ENCODE measurements at places on chromosomes 1 and 21.
A peak's percentile ranks its signal among the peaks of the same experiment; 100 is the strongest.

GRCh38 chr1:106921186-106921585 is 135.3 kb upstream of the PRMT6 start:
- H3K36me3 ChIP-seq: no peaks in the 10 kb centered on the region
- H3K4me1 ChIP-seq: no peaks in the 10 kb centered on the region
- no peak overlapping the region for H3K4me3 ChIP-seq
- no peaks in the 10 kb centered on the region for H3K27me3 ChIP-seq

DNA sequence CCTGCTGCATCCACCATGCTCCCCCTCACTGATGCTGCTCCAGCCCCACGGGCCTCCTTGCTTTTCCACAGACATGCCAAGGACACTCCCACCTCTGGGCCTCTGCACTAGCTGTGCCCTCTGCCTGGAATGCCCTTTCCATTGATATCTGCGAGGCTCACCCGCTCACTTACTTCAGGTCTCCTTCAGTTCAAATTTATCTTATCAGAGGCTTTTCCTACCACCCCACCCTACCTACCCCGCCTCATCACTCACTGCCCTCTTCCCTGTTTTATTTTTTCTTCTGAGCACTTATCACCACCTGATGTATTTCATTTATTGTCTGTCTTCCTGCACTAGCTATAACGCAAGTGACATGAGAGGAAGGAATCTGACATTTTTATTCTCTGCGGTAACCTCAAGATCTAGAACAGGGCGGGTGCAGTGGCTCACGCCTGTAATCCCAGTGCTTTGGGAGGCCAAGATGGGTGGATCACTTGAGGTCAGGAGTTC is 7.0 kb downstream of the HSPG2 start:
- H3K27ac ChIP-seq: no peak overlapping the region
- H3K36me3 ChIP-seq: no peaks in the 10 kb centered on the region
- no peak for DNase-seq
- H3K27me3 ChIP-seq: no peaks in the 10 kb centered on the region
- H3K4me3 ChIP-seq: no peak overlapping the region

GRCh38 chr1:14778898-14779865 is 180.7 kb downstream of the KAZN start:
- H3K27ac ChIP-seq: no peak overlapping the region
- peaks cover 8% of the 10 kb centered on the region for H3K27me3 ChIP-seq
- no peaks in the 10 kb centered on the region for H3K36me3 ChIP-seq

- H3K27ac ChIP-seq: no peak overlapping the region
- H3K4me1 ChIP-seq: peaks cover 19% of the 10 kb centered on the region
- no peaks in the 10 kb centered on the region for H3K27me3 ChIP-seq
- DNase-seq: no peak
Measured at GRCh38 chr1:21313203-21313885, 23.1 kb upstream of the ECE1 start.

GRCh38 chr1:153749408-153750005 is 21.7 kb downstream of the INTS3 start:
- H3K4me3 ChIP-seq: no peak overlapping the region
- H3K27ac ChIP-seq: no peak overlapping the region
- peaks cover 8% of the 10 kb centered on the region for H3K4me1 ChIP-seq
- DNase-seq: peak; percentile 87
- H3K36me3 ChIP-seq: peaks cover 29% of the 10 kb centered on the region

GRCh38 chr1:119714583-119714982 is 2.8 kb downstream of the PHGDH start:
- peaks cover 28% of the 10 kb centered on the region for H3K4me1 ChIP-seq
- DNase-seq: no peak
- peaks cover 22% of the 10 kb centered on the region for H3K27me3 ChIP-seq
- H3K36me3 ChIP-seq: peaks cover 6% of the 10 kb centered on the region

DNA sequence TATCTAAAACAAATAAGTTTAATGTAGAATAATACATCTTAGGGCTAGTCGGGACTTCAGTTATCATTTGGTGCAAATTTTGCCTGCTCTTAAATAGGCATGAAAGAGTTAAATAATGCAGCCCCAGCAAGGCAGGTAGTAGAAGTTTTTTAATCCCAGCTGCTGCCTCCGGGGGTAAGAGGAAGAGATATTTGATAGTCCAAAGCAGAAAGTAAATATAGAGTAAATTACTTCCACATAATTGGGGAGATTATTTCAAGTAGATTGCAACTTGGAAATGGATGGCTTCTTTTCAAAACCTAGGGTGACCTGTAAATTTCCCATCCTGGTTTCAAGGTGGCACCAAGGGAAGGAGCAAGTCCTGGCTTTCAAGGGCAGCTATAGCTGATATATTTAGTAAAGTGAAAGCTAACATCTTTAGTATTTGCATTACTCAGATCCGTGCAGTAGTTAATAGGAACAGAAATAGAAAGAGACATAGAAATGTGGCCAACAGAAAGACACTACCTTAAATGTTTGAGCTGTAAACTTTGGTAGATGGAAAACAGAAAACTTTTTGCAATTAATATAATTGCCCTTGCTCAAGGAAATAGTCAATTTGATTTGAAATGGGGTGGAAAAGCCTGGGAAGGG is 109.1 kb downstream of the LMO4 start:
- DNase-seq: no peak
- peaks cover 8% of the 10 kb centered on the region for H3K4me1 ChIP-seq
- H3K36me3 ChIP-seq: no peaks in the 10 kb centered on the region
- peaks cover 15% of the 10 kb centered on the region for H3K27me3 ChIP-seq
- no peak overlapping the region for H3K27ac ChIP-seq
